ENCODE measurements at places on chromosomes 3 and 15.

GRCh38 chr3:54527521-54527920, 400.3 kb downstream of the LRTM1 start:
- no peak for DNase-seq

DNA sequence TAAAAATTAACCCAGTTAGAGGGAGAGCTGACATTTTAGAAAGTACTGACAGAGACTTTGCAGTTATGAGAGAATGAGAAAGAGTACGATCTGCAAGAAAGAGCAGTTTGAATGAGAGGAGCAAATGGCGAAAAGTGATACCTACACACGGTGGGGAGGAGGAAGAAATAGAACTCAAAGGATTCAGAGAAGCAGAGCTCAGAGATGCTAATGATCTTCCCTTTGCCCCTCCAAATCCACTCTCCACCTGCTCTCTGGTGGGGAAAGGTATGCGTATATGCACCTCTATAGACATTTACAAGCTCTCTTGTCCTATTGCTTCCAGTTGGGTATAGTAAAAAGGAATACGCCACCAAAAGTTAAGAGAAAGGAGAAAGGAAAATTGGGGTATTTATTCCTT, 123.3 kb upstream of the TTC14 start:
- DNase-seq: no peak

DNA sequence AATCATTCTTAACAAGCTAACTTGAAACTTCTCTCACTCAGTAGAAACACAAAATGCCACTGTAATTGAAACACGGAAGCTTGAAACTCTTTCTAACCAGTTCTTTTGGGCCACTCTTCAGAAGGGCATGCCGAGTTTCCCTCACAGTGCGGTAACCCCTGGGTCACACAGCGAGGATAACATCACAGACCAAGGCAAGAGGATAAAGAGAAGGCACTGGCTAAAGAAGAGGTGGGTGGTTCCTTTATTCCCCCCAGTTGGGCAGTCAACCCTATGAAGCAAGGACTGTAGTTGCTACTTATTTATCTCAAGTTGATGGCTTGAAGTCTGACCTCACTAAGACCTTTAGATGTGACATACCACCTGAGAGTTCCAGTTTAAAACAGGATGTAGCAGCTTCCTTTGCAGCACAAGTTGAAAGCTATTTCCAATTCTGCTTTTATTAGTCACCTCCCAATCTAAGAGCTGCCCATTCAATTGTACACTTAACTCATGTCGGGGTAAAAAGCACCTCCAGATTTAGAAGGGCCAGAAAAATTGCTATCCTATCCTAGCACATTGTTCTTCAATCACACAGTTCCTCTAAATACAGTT, 272.4 kb downstream of the TIGIT start:
- no peak for DNase-seq

- DNase-seq: no peak
Measured at GRCh38 chr3:38966811-38967692, 84.7 kb downstream of the SCN11A start.

- DNase-seq: peak; percentile 26
Measured at GRCh38 chr3:192570821-192571791, 156.2 kb downstream of the FGF12 start.

DNA sequence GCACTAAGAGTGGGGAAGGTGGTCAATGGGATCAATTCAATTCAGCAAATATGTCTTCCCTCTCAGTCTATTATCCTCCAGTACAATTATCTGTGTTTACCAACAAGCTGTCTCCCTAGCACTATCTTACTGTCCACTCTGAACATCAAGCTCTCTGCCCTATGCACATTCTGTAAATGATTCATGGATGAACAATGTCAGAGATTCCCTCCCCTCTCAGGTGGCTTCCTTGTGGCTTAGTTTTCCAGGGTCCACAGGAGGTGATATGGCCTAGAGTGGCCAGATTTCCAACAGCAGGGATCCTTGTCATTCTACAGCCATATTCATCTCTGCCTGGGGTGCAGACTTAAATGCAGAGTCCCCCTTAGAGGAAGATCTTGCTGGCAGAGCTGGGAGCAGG, 225.1 kb downstream of the UACA start:
- DNase-seq: no peak

DNA sequence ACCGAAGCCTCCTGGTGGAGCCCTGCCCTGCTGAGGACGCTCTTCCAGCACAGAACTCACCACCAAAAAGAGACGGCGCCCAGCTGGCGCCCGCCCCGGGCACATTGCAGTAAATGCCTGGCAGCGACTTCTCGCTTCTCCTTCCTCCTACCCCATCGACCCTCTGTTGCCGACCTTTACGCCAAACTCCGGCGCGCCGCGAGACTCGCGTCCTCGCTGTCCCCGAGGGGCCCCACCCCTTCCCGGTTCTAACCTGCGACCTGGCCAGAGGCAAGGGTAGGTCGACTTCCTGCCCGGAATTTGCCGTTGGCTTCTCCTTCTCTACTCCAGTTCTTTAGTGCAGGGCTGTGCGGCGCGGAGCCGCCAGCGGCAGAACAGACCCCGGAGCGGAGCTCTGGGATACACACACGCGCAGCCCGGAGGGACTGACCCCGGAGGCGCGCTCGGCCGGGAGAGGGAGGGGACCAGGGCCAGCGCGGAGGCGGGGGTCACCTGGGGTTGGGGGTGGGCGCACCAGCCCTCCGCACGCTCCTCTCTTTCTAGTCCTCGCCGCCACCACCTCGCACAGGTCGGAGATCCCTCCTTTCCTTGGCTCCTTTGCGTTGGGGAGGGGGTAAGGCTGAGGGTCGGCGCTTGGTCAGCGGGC, 226.6 kb upstream of the AZI2 start:
- no peak for DNase-seq

DNA sequence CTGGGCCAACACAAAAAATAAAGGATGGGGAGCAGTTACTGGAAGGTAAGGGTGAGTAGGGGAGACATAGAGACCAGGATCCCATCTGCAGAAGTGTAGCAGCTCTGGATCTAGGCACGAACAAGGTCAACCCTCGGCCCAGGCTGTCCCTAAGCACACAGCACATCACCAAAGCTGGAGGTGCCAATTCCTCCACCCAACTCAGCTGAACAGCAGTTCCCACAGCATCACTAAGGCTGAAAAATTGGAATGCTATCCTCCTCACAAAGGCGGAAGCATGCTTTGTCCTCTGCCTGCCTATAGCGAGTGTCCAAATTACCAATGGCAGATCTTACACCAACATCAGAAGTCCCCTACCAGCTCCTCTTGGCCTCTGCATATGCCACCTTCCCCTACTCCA, 33.9 kb downstream of the OSBPL10 start:
- DNase-seq: no peak
